ENCODE measurements at places on chromosomes 2 and 18.

GRCh38 chr18:65750389-65751154, at the start of gene CDH7:
Gene CDH7 (plus strand): TSS chr18:65751012. CDS start chr18:65762843, 11,831 bp downstream.
- DNase-seq, result no peak

DNA sequence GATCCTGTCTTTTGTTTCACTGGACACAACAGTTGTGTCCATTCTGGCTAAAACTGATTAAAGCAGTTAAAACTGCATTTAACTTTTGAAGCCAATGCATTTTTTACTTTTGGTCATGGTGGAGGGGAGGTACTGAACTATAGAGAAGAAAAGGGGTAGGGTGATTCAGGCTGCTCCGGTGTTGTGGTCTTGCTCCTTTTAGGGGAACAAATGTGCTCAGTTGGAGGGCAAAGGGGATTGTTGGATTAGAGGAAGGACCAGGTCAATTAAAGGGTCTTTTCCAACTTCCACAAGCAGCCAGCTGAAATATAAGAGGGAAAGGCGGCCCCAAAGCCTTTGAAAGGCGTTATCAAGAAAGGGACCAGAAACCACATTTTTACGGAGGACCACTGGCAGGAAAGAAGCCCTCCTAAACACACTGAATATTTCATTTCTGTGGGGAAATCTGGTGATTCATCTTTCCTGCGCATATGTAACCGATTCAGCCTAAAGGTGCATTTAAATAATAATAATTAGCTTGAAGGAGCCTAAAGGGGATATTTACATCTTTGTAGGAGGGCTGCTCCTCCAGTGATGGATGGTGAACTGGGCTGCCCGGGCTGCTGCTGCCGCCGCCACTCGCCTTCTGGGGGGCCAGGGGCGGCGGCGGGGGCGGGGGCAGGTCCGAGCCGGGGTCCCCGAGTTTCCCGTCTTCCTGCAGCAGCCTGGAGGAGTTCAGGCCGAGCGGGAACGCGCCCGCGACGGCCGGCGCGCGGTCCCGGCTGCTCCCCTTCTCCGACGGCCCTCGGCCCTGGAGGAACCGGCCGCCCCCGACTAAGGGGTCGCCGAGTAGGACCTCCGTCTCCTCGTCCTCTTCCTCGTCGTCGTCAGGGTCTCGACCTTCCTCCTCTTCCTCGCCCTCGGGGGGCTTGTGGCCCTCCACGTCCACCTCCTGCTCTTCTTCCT, 5.2 kb downstream of the SKOR2 start:
- no peak for DNase-seq

GRCh38 chr2:27126252-27126710, 2.7 kb downstream of the ABHD1 start:
- DNase-seq, result no peak

- no peak for DNase-seq
These were observed 263.4 kb downstream of the SH3BP4 start for GRCh38 chr2:235215248-235215647.

- no peak for DNase-seq
These were observed 244.7 kb downstream of the HRH4 start for GRCh38 chr18:24704946-24705630.

DNA sequence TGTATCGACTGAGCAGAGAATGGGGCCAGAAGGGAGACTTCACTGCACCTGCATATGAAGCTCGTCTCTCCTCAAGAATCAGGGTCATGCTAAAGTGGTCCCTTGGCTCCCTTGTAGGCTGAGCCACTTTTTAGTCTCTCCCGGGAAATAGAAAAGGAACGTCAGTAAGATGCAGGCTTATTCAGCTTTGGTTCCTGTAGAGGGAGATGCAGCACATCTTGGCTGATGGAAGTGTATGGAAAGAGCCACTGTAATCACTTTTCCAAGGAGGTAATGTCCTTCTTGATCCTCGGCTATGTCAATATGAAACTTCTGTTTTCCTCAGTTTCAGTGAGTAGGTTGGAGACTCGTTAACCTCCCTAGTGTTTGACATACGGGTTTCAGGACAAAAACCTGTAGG, 235.2 kb downstream of the GCA start:
- no peak for DNase-seq

DNA sequence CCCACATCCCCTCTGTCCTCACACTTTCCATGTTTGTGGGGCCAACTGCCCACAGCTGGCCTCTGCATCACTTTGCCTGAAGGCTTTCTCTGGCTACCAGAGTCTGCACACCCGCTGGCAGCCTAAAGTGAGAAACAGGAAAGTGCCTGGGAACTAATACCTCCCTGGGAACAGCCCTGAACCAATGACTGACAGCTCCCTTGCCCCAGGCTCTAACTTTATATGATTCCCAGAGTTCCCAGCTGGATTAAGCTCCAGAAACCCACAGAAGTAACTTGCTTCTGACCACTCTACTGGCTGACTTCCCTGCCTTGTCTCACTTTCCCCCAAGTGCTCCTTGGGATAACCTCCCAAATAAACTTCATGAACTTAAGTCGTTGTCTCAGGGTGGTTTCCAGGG, 159.6 kb upstream of the LMAN1 start:
- no peak for DNase-seq

- no peak for DNase-seq
These were observed 69.5 kb upstream of the GLS start for GRCh38 chr2:190810981-190811587.

DNA sequence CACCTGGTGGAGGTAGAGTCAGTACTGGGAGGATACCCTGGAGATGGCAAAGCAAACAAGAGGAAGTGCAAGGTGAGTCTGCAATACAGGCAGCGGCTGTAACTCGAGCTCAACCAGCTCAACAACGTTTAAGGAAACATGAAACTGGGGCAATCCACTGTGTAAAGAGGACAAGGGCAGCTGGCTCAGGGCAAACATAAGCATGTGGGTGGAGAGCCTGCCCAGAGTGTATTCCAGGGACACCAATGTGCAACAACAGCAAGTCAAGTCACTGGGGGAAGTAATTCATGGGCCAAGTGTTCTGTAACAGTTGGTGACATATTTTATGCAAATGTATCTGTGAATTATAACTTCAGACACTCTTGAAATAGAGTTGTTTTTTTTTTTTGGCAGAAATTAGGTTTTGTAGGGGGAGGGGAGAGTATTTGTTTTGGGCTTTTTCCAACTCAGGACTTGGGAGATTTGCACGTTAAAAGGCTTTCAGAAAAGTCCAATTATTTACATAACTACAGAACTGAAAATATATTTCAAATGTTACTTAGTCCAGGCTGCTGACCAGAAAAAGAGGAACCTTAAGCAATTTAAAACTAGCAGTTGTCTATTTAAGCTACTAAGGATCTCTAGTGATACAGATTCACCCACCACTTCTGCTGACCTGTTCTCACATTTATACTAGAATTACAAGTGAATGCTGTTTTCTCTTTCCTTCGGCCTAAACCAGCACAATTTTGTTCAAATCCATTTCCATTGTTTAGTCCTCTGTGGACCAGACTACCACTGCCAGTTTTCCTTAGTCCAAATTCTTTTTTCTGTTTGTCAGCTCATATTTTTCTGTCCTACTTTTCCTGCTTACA, 18.6 kb downstream of the NRXN1 start:
- no peak for DNase-seq

DNA sequence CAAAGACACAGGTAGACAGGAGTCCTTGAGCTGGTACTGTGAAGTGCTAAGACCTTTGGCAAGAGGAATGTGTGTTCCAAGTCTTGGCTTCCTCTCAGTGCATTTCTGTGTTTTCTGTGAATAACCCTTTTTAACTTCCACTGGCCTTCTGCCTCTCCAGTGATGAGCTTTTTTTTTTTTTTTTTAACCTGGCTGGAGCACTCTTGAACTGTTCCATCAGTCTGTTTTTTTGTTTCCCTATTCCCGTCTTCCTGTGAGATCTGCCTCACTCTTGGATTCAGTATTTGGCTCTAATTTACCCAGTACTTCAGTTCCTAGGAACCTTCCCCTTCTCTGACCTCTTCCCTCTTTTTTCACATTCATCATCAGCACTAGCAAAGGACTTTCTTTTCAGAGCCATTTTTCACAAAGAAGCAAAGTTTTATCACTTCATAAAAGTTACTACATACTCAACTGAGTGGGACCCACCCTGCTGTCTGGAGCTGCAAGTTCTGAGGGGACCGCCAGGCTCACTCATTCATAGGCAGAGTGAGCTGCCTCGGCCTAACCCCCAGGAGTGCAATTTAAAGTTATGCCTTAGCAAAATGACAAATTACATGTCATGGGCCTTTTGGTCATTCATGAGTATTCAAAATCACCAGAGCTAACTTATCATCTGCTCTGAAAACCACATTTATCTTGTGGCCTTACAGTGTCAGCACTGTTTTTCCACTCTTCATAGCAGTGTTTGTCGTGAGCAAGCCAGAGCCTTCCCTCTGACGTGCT, 126.9 kb upstream of the DAPL1 start:
- no peak for DNase-seq
